ENCODE measurements at places on chromosomes 3 and 15.

DNA sequence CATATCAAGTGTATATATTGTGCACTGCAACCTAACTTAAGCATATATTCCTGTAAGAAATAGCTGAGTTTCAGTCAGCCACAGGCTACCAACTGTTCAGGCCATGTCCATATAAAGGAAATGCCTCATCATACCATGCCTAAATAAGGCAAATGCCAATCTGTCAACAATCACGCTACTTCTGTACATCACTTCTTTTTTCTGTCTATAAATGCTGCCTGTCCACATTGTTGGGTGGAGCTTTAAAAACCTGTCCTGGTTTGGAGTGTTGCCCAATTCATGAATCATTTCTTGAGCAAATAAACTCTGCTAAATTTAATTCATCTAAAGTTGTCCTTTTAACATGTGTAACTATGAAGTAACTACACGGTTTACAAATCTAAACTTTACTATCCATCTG, 1091.9 kb downstream of the NSUN3 start:
- no peak for DNase-seq
- H3K27me3 ChIP-seq, result no peaks in the 10 kb centered on the region
- no peaks in the 10 kb centered on the region for H3K4me1 ChIP-seq

DNA sequence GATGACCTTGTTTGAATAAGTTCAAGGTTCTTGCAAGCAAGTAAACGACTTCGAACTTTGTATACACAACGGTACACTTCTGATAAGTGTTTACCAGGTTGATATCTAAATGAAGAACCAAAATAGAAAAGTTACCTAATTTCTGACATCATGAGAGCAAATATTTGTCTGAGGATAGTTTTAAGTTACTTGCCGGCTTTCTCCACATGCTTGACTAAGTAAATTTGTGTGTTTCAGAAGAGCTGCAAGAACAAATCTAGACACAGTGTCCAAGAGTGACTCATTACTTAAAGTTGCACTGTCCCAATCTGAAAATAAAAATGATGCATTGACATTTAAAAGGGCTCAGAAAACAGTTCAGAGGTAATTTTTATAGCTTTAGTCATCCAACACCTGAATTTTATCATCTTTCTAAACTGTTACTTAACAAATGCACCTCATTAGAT, 115.1 kb downstream of the HERC1 start:
- H3K27me3 ChIP-seq, result no peaks in the 10 kb centered on the region
- DNase-seq, result no peak
- peaks cover 8% of the 10 kb centered on the region for H3K4me1 ChIP-seq
- peak overlapping the region; percentile 84 for H3K27ac ChIP-seq

DNA sequence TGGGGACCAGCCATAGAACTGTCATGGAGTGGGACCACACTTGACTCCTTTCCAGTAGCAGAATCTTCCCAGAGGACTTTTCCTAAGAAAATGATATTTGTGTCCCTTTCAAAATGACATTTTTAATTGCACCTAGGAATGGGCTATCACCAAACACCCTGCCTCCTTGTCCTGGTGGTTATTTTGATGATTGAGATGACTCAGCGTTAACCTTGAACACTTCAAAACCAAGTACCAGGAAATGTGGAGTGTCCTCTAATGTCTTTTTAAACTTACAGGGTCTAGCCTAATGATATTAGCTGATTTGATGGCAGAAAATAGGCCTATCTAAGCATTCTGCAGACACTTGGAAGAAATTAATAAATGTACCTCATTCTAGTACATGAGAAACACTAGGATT, 90.7 kb downstream of the HHLA2 start:
- no peaks in the 10 kb centered on the region for H3K36me3 ChIP-seq
- no peak overlapping the region for H3K4me3 ChIP-seq
- no peak overlapping the region for H3K27ac ChIP-seq
- DNase-seq, result no peak

DNA sequence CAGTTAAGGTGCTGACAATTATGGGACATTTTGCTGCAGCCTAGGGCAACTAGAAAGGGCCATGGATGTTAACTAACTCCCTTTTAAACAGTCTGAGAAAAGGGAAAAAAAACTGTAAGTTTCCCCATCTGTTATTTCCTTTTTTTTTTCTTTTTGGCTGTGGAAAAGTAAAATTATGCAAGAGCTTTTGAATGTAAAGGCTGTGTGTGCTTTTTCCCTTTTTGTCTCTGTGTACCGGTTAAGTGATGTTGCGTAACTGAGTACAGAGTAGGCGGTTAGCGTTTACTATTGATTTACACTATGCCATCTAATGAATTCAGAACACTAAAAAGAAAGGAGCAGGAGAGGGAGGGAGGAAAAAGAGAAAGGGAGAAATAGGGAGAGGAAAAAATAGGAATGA, 403.6 kb downstream of the TIGIT start:
- H3K36me3 ChIP-seq, result peaks cover under 1% of the 10 kb centered on the region
- no peaks in the 10 kb centered on the region for H3K27me3 ChIP-seq
- H3K4me1 ChIP-seq, result peaks cover 11% of the 10 kb centered on the region
- no peak overlapping the region for H3K4me3 ChIP-seq
- H3K27ac ChIP-seq, result no peak overlapping the region

DNA sequence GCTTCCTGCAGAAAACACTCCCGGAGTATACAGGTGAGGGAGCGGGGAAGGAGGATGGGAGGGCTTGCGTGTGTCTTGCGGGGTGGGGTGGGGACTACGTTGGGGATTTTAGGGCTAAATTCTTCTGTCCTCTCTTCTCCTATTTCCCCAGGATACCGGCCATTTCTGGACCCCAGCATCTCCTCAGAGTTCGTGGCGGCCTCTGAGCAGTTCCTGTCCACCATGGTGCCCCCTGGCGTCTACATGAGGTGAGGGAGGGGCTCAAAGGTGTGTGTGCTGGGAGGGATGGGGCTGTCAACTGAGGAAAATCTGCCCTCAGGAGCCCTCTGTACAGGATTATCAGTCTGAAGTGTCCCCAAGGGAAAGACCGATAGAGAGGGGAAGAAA, 6.6 kb downstream of the DUOX1 start:
- H3K4me1 ChIP-seq, result peaks cover 7% of the 10 kb centered on the region
- H3K27me3 ChIP-seq, result peaks cover 52% of the 10 kb centered on the region

DNA sequence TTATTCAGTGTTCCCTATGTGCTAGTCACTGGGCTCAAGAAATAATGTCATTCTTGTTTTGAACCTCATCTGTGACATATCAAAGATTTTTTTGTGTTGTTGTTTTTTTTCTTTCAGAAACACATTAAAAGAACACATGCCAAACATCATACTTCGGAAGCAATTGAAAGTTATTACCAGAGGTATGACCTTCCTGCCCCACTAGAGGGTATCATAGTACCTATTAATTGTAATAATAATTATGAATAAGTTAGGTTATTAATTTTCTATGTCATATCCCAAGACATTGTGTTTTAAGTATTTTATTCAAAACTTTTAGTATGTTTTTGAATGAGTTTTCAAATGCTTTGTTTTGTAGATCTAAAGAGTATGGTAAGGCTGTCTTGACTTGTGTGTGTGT, 65.7 kb downstream of the CDIN1 start:
- H3K27me3 ChIP-seq, result no peaks in the 10 kb centered on the region
- H3K4me1 ChIP-seq, result peaks cover 2% of the 10 kb centered on the region
- H3K27ac ChIP-seq, result no peak overlapping the region

DNA sequence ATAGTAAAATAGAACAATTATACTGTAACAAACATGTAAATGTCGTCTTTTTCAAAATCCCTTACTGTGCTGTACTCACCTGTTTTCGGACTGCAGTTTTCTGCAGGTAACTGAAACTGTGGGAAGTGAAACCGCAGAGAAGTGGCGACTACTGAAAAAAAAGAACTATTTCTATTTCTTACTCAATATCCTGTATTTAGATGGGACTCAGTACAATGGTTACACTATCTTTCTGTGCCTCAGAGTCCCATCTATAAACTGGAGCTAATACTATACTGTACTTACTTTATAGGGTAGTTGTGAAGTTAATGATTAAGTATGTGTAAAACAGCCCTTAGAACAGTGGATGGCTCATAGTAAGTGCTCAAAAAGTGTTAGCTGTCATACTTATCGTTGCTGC, 14.3 kb upstream of the P2RY12 start:
- H3K36me3 ChIP-seq, result peaks cover 2% of the 10 kb centered on the region
- H3K27me3 ChIP-seq, result peaks cover 7% of the 10 kb centered on the region
- no peak overlapping the region for H3K27ac ChIP-seq

- H3K4me1 ChIP-seq, result no peaks in the 10 kb centered on the region
- no peak overlapping the region for H3K4me3 ChIP-seq
- peaks cover 1% of the 10 kb centered on the region for H3K27me3 ChIP-seq
- no peaks in the 10 kb centered on the region for H3K36me3 ChIP-seq
- DNase-seq, result no peak
Measured at GRCh38 chr3:56197991-56198390, 270.3 kb downstream of the ERC2 start.

DNA sequence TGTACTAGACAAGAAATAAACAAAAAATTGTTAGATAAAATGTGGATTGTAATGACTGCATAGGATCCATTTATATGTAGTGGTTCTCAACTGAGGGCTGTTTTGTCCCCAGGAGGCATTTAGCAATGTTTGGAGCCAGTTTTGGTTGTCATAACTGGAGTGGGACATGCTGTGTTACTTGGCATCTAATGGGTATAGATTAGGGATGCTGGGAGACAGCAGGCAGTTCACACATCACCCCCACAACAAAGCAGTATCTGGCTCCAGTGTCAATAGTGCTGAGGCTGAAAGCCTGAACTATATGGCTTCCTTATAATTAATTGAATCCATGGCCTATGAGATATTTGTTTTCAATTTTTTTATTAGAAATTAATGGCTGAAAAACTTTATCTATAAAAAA, 72.0 kb upstream of the SAMMSON start:
- no peaks in the 10 kb centered on the region for H3K27me3 ChIP-seq
- no peaks in the 10 kb centered on the region for H3K36me3 ChIP-seq
- no peak for DNase-seq
- H3K27ac ChIP-seq, result no peak overlapping the region
- H3K4me1 ChIP-seq, result no peaks in the 10 kb centered on the region
- no peak overlapping the region for H3K4me3 ChIP-seq

- peaks cover 12% of the 10 kb centered on the region for H3K4me1 ChIP-seq
- H3K27me3 ChIP-seq, result peaks cover 58% of the 10 kb centered on the region
- H3K36me3 ChIP-seq, result peaks cover 5% of the 10 kb centered on the region
- DNase-seq, result peak; percentile 72
- H3K4me3 ChIP-seq, result peak within 1 kb of the TSS; percentile 90
Measured at GRCh38 chr3:184229394-184230080, at the start of gene VWA5B2. Gene VWA5B2, plus strand, starts transcription at chr3:184229585. Its CDS starts 944 bp downstream, at chr3:184230529.

DNA sequence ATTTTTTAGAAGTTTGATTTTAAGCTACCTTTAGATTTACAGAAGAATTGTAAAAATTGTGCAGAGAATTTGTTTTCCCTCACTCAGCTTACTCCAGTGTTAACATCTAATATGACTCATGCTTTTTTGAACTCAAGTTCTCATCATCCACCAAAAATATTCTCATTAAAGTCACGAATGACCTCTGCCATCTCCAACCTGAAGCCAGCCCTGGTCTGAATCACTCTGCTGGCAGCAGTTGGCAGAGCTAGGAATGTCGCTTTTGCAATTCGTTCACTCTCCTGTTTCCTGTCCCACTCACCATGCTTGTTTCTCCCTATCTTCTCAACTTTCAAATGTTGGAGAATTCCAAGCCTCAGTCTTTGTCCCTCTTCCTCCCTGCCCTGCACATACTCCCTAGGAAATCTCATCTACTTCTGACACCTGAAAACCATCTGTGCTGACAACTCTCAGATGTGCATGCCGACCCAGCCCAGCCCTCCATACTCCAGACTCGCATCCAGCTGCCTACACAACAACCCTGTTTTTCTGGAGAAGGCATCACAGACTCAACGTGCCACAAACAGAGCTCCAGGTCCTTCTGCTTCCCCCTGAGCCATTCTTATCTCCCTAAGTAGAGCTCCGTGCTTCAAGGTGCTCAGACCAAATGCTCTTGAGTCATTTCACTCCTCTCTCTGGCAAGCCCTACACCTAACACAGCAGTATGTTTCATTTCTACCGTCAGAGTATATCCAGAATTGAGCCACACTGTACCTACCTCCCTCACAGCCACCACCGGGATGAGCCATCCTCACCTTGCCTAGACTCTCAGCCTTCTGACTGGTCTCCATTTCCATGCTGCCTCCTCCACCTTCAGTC, 24.9 kb downstream of the PRR23E start:
- peaks cover 2% of the 10 kb centered on the region for H3K36me3 ChIP-seq
- no peaks in the 10 kb centered on the region for H3K4me1 ChIP-seq
- no peak for DNase-seq
- H3K27ac ChIP-seq, result no peak overlapping the region
- no peak overlapping the region for H3K4me3 ChIP-seq

GRCh38 chr3:55244247-55244646, 242.9 kb downstream of the WNT5A start:
- H3K4me3 ChIP-seq, result no peak overlapping the region
- DNase-seq, result no peak
- H3K27ac ChIP-seq, result no peak overlapping the region
- no peaks in the 10 kb centered on the region for H3K36me3 ChIP-seq

DNA sequence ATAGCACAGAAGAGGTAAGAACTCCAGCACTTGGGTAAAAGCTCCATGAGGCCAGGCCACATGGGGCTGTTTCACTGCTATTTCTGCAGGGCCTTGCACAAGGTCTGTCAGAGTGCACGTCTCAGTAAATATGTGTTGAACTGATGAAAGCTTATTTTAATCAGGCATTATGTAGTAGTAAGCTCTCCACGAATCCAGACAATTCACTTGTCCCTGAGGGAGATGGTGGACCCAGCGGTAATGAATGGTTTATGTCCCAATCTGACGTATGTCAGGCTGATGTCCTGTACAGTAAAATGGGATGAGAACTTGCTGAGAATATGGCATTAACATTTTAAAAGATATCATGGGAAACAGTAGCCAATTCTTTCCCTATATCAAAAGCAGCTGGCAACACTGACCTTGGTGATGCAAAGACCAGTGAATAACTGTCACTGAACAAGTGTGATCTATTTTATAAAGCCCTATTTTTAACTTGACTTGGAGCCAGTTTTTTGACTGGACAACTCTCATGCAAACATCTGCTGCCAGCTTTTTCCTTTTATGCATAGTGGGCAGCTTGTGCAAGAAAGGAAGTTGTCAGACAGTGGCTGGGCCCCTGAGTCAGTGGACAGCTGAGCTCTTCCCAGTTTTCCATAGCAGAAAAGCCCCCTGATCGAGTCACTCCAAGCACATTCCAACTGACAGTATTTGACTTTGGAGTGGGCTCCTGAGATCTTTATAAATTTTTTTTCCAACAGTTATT, 519.8 kb upstream of the MDFIC2 start:
- no peak overlapping the region for H3K27ac ChIP-seq
- peaks cover 17% of the 10 kb centered on the region for H3K27me3 ChIP-seq
- H3K4me3 ChIP-seq, result no peak overlapping the region
- no peaks in the 10 kb centered on the region for H3K4me1 ChIP-seq
- no peaks in the 10 kb centered on the region for H3K36me3 ChIP-seq
- no peak for DNase-seq

GRCh38 chr3:129474984-129475804, 35.2 kb downstream of the IFT122 start:
- peaks cover 8% of the 10 kb centered on the region for H3K4me1 ChIP-seq
- peaks cover 8% of the 10 kb centered on the region for H3K36me3 ChIP-seq
- H3K27me3 ChIP-seq, result no peaks in the 10 kb centered on the region
- DNase-seq, result no peak

DNA sequence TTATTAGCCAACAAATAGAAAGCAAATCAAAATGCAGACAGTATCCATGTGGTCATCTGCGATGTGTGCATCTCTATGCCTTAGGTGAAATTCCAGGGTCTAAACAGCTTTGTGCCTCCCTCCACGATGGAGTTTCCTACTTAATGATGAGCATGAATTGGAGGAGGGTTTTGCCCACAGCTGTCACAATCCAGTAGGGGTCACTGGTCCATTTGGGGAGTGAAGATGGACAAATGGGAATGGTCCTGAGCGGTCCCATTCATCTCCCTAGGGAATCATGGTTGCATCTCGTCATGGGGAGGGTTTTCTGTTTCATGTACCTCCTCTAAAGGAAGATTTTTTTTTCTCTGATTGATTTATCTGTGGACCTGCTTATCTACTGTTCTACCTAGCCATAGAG, 358.0 kb downstream of the PTPRG start:
- no peaks in the 10 kb centered on the region for H3K36me3 ChIP-seq
- no peaks in the 10 kb centered on the region for H3K4me1 ChIP-seq
- no peak overlapping the region for H3K4me3 ChIP-seq
- no peak overlapping the region for H3K27ac ChIP-seq
